ENCODE measurements at places on chromosomes 16 and 17.

GRCh38 chr16:73298562-73298961, 250.6 kb upstream of the ZFHX3 start:
- DNase-seq, result peak; percentile 3

GRCh38 chr16:1494129-1494640, 1.0 kb downstream of the TELO2 start:
- DNase-seq, result no peak

DNA sequence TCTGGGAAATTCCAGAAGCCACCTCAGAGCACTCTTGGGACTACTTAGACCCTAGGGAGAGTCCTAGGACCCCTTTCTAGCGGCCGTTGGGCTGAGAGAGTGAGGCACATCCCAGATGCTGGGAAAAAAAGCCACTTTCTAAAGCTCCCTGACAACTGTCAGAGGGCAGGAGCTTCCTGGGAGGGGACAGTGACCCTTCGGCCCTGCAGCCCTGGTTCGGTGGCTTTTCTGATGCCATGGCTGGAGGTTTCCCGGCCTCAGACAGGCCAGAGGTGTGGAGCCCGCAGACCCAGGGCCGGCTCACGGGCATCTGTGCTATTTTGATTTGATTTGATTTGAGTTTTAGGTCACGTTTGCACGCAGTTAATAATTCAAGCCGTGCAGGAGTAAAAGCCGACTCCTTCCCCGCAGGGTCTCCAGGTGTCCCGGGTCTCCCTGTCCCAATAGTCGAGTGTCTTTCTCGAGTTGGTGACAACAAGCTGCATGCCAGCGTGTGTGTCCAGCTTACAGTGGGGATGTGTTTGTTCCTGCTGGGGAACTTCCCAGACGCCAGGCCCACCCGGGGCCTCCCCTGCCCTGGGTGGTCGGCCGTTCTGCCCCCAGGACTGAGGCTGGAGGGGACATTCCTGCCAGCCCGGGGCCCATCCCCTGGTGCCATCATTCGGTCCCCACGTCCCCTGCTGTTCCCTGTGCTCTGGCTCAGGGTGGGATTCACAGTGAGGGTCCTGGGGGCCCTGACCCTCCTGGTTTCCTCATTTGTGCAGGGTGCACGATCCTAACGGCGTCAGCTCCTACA, 1.0 kb upstream of the CBFA2T3 start:
- no peak for DNase-seq

DNA sequence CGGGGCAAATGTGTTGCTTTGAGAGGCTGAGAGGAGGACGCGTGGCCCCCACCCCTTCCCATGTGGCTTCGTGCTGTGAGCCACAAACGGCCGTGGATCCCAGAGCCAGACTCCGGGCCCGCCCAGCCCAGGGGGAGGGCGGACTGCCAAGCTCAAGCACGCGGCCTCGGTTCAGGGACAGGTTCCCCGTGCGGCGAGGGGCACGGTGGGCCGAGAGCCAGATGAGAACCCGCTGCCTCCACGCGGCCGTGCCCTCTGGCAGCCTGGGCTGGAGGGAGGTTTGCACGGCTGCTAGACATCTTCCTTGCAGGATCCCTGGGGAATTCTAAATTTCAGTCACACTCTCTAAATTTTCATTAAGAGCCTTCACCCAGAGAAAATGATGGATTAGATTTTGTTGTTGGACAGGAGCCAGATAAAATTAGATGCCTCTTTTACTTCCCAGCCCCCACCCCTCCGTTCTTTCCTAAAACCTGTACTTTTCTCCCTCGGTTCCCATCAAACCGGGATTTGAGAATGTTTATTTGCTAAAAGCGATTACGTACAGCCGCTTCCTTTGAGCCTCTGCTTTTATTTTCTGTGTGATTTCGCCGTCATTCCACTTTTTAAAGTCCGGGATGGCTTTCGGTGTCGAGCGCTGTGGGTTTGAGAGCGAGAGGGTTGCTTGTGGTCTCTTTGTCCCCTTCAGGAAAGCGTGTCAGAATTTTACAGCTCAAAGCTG, 25.0 kb upstream of the GNG13 start:
- DNase-seq, result no peak

GRCh38 chr17:10247810-10248209, 49.4 kb upstream of the GAS7 start:
- DNase-seq, result no peak

- DNase-seq, result no peak
Observed at GRCh38 chr16:54766355-54766754, 164.3 kb upstream of the IRX5 start.

DNA sequence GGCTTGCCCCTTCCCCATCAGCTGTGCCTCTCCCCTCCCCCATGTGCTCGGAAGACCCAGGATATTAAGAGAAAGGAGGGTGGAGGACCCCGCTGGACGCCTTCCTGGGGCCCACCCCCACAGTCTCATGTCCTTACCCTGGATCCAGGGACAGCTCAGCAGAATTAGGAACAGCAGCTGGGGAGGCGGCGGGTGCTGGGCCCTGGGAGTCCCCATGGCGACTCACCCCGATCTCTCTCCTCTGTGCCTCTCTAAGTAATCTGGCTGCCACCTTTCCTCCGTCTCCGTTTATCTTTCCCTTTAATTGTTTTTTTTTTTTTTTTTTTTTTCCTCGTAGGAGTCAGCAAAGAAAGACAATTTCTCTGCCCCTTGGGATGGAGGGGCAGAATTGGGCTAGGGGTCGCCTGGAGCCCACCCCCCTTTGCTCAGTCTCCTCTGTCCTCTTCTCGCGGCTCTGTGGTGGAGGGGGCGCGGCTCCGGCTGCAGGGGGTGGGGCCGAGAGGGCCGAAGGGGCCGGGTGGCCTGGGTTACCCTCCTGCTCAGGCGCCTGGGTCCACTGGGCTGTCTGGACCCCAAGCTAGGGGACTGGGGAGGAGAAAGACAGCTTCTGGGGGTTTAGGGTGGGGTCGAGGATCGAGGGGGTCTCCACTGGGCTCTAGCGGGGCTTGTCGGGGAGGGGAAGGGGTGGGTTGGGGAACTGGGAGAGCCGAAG, 390 bp downstream of the SEZ6L2 start:
- no peak for DNase-seq

GRCh38 chr17:51955245-51955644, 203.3 kb downstream of the CA10 start:
- DNase-seq, result no peak

GRCh38 chr17:60301649-60302048, 90.3 kb downstream of the USP32 start:
- DNase-seq, result no peak

GRCh38 chr17:28946239-28946638, 5.1 kb downstream of the PHF12 start:
- no peak for DNase-seq

GRCh38 chr17:78101112-78101511, 27.4 kb downstream of the TMC6 start:
- DNase-seq, result no peak

DNA sequence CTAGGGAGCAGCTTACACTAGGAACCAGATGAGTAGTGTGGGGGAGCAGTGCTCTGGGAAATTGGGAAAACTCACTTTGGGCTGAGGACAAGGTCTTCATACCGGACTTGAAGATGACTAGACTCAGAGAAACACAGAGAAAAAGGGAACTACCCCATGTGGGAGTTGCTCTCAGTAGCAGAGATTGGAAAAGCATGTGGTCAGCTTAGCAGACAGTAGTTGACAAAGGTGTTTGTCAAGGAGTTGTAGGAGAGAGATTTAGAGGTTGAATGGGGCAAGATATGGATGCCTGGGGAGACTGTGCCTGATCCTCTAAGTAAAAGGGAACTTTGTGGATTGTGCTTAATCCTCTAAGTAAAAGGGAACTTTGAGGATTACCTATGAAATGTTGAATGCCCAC, 194.5 kb upstream of the COX10 start:
- DNase-seq, result no peak

DNA sequence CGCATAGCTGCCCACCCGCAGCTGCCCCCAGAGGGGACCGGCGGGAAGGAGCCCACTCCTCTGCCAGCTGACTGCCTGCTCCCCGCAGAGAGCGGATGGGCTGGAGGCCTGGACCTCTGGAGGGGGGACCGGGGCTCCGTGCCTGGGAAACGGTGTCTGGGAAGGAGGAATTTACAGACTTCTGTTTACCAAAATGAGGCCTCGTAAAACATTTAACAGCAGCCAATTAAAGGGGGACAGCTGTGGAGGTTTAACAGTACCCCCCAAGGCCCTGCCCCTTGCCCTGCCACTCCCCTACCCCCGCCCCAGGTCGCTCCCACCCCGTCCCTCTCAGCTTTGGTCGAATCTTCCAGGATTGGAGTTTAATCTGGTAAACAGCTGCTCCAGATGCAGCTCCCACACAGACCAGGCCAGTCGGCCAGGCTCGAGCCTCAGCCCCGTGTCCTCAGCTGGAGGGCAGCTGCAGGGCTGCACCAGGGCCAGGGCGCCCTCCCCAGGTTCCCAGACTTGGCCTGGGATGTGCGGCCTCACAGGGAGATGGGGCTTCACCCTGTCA, 41.1 kb downstream of the BAHCC1 start:
- no peak for DNase-seq

GRCh38 chr17:45098081-45098868, 34.0 kb downstream of the PLCD3 start:
- DNase-seq, result no peak

DNA sequence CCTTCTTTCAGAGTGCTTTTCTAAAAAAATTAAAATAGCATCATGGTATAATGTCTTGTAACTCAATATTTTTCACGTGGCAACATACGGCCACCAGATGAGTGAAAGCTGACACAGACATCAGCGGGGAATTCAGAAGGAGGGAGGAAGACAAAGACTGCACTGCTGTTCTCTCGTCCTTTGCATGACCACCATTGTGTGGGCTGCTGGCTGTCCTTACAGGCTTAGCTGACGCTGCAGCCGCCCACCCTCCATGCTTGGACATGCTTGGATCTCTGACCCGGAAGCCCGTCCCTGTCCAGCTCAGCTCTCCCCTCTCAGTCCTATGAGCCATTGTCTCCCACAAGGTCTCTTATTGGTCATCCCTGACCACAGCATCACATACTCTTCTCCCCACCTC, 11.4 kb upstream of the MLYCD start:
- DNase-seq, result no peak

GRCh38 chr17:29291163-29291752, 2.7 kb downstream of the NUFIP2 start:
- peak; percentile 20 for DNase-seq

DNA sequence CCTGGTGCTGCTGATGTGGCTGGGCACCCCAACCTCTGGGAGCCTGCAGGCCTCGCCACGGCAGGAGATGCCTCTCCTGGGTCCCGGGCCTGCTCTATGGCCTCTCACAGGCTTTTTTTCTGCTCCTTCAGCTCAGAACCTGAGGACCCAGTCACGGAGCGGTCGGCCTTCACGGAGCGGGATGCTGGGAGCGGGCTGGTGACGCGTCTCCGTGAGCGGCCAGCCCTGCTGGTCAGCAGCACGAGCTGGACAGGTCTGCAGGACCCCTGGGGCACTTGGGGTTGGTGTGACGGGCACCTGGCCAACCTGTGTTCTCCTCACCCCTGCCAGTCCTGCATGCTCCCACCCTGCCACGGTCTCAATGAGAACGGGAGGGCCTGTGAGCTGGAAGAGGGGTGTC, 7.0 kb downstream of the ALG1 start:
- no peak for DNase-seq

- no peak for DNase-seq
Observed at GRCh38 chr16:4089811-4090301, 26.4 kb downstream of the ADCY9 start.

DNA sequence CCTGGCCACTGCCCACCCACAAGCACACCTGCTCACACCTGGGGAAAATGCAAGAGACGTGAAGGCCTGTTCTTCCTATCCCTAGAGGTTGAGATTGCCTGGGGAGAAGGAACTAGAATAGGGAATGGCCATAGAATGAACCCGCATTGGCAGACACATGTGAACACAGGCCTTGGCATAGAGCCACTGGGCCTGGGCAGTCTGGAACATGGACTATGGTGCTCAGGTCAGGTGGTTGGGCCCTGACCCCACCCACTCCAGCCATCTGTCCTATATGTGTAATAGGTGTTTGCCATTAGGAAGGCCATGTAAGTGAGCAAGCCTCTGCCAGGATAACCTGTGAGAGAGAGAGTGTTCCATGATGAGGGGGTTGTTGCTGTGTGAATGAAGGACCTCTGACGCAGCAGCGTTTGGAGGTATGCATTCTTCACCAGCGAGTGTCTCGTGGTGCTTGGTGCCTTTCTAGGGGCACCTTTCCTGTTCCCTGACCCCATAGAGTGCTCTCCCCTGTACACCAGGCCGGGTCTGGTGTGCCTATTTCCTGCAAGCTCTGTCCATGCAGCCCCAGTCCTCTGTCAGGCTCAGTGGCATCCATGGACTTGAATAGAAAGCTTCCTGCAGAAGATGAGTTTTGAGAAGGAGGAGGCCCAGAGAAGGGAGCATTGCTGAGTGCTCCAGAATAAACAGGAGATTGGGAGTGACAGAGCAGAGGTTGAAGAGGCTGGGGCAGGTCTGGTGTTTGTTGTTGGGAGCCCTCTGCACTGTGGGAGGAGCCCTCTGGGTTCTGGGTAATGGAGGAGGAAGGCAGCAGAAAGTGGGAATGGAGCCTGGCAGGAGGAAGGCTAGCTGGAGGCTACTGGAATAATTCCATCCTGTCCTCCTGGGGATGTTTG, 15.6 kb downstream of the CTRL start:
- no peak for DNase-seq

GRCh38 chr16:71902656-71903365, 7.5 kb downstream of the IST1 start:
- DNase-seq, result no peak

GRCh38 chr17:34435182-34435928, 72.3 kb upstream of the CCL1 start:
- DNase-seq, result no peak

GRCh38 chr16:10666291-10666690, 28.4 kb downstream of the TEKT5 start:
- no peak for DNase-seq

DNA sequence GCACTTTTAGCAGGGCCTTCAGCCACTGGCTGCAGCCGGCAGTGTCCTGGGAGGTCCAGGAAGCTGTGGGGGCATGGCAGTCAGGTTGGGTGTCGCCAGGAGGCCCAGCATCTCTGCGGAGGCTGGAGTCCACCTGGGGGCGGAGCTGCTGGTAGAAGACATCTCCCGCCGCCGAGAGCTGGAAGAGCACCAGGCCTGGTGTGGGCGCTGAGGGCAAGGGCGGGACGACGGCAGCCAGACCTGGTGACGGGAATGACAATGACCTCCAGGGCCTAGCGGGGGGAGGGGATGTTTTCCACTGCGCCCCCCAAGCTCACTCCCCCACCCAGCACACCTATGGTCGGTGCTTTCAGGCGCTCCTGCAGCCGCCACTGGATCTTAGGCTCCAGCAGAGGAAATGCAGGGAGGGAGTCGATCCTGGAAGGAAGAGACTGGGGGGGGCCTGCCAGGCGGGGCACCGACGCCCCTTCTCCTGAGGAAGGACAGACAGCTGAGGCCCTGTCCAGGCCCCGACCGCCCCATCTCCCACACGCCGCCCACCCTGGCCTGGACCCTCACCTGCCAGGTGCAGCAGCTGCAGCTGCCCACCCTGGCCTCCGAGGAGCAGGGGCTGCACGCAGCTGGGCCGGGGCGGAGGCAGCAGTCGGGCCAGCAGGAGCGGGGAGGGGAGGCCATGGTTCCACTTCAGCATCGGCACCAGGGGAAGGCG, 7.1 kb downstream of the TAF1C start:
- DNase-seq, result no peak

- no peak for DNase-seq
Observed at GRCh38 chr17:58232707-58233156, 5.7 kb upstream of the LPO start.

GRCh38 chr16:64251742-64252141, 870.1 kb downstream of the CDH11 start:
- DNase-seq, result no peak
